ENCODE measurements at places on chromosomes 6 and 20. TPM values are rescaled to one million over a fixed set of nuclear protein-coding genes. Genes with fewer than 3 reads are reported as not detected.

- peaks cover 50% of the 10 kb centered on the region for H3K4me1 ChIP-seq
- peak overlapping the region; percentile 95 for H3K27ac ChIP-seq
- DNase-seq, result peak; percentile 53
Observed at GRCh38 chr6:2765896-2766766, 938 bp downstream of the WRNIP1 start.

DNA sequence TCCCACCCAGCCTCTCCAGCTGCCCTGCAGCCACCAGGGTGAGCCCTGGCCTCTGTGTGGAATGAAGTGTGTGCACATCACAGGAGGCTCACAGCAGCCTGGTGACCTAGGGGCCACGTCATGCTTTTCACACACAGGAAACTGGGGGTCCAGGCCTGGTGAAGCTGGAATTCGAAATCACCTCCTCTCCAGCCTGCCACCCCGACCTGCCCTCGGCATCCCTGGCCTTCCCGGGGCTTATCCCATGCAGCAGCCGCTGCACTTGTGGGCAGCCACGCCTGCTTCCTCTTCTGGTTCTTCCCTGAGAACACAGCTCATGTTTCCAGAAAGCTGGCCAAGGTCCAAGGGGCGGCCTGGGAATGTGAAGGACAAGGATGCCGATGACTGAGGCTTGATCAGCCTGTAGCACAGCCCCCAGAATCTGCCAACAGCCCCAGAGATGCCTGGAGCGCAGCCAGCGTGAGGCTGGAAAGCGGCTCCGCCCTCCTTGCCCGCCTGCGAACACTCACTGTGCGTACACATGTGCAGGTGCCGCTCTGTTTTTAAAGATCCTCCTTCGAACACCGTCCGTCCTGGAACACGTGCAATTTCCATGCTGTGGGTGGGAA is 4.2 kb upstream of the NTSR1 start:
- DNase-seq, result peak; percentile 88
- no peaks in the 10 kb centered on the region for H3K36me3 ChIP-seq
- peaks cover 15% of the 10 kb centered on the region for H3K4me1 ChIP-seq

DNA sequence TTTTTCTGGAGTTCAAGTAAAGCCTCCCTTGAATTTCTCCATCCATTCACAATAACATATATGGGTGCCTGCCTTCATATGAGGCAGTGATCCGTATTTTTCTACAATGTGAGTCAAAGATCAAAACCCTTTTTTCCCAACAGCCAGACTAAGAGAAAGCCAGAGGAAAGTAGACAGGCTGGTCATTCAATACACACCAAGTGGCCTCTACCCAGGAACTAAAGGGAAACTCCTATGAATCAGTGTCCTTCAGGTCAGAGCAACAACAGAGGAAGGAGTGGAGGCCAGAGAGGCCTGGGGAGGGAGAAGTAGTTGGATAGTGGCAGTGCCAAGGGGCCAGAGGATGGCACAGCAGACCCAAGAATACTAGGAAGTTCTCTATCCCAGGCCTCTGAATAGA is 23.8 kb downstream of the SIM1 start:
- H3K36me3 ChIP-seq, result no peaks in the 10 kb centered on the region
- no peak overlapping the region for H3K4me3 ChIP-seq
- no peak for DNase-seq
- peaks cover 19% of the 10 kb centered on the region for H3K27me3 ChIP-seq
- H3K4me1 ChIP-seq, result no peaks in the 10 kb centered on the region

- H3K27ac ChIP-seq, result peak overlapping the region; percentile 75
- peak; percentile 94 for DNase-seq
- H3K4me1 ChIP-seq, result peaks cover 19% of the 10 kb centered on the region
Observed at GRCh38 chr20:14986026-14986655, 648.7 kb upstream of the FLRT3 start.

DNA sequence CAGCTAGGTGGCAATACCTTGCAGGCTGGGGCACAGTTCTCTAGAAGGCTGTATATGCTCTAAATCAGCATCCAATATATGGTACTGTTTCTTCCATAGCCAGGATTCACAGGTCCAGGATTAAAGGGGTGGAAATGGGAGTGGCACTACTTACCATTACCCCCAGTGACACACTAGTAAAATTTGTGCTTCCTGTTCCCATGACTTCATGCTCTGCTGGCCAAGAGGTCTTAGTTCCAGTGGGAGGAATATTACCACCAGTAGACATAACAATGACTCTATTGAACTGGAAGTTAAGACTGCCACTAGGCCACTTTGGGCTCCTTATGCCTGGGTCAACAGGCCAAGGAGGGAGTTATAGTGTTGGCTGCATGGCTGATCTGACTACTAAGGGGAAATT is 174.3 kb upstream of the TNFAIP3 start:
- H3K27ac ChIP-seq, result no peak overlapping the region
- H3K4me3 ChIP-seq, result no peak overlapping the region
- H3K36me3 ChIP-seq, result no peaks in the 10 kb centered on the region
- H3K4me1 ChIP-seq, result peaks cover 11% of the 10 kb centered on the region
- no peak for DNase-seq

GRCh38 chr6:158622545-158623190 is 21.9 kb downstream of the DYNLT1 start:
- H3K4me1 ChIP-seq, result peaks cover 7% of the 10 kb centered on the region
- H3K27ac ChIP-seq, result no peak overlapping the region
- H3K27me3 ChIP-seq, result no peaks in the 10 kb centered on the region
- no peak overlapping the region for H3K4me3 ChIP-seq
- peak; percentile 17 for DNase-seq

- no peak for DNase-seq
- H3K36me3 ChIP-seq, result peaks cover 30% of the 10 kb centered on the region
- H3K27ac ChIP-seq, result no peak overlapping the region
- H3K4me3 ChIP-seq, result no peak overlapping the region
Observed at GRCh38 chr6:16487996-16488674, 249.7 kb downstream of the GMPR start.

- no peaks in the 10 kb centered on the region for H3K4me1 ChIP-seq
- peaks cover 6% of the 10 kb centered on the region for H3K36me3 ChIP-seq
- no peak for DNase-seq
- no peak overlapping the region for H3K27ac ChIP-seq
Observed at GRCh38 chr20:19794941-19795340, 36.9 kb downstream of the RIN2 start.

GRCh38 chr6:136012943-136013342 is 161.4 kb downstream of the PDE7B start:
- no peak overlapping the region for H3K4me3 ChIP-seq
- H3K36me3 ChIP-seq, result no peaks in the 10 kb centered on the region

- H3K27me3 ChIP-seq, result no peaks in the 10 kb centered on the region
- no peak overlapping the region for H3K27ac ChIP-seq
- no peak for DNase-seq
- H3K36me3 ChIP-seq, result no peaks in the 10 kb centered on the region
Observed at GRCh38 chr20:8930726-8931125, 138.2 kb upstream of the PLCB4 start.

- H3K4me3 ChIP-seq, result no peak overlapping the region
- no peak overlapping the region for H3K27ac ChIP-seq
- peaks cover 22% of the 10 kb centered on the region for H3K4me1 ChIP-seq
- no peaks in the 10 kb centered on the region for H3K27me3 ChIP-seq
- H3K36me3 ChIP-seq, result peaks cover 40% of the 10 kb centered on the region
Observed at GRCh38 chr6:53496797-53497375, 48.0 kb downstream of the GCLC start.

DNA sequence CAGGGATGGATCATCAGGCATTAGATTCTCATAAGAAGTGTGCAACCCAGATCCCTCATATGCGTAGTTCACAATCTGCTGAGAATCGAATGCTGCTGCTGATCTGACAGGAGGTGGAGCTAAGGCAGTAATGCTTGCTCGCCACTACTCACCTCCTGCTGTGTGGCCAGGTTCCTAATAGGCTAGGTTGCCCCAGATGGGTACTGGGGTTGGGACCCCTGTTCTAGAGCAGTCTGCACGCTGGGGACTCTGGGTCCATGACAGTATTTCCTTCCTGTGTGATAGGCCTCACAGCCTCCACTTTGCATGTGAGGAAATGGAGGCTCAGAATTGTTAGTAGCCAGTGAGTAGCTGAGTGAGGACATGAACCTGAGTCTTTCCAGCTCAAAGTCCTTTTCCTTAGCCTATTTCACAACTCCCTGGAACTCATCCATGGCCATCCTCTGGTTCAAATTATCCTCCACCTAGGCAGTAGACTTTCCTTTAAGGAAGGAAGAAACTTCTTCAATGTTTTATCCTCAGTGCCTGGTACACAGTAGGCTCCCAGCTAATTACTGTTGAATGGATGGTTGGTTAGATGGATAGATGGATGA is 117.2 kb downstream of the SYCP2 start:
- no peak for DNase-seq
- H3K36me3 ChIP-seq, result no peaks in the 10 kb centered on the region
- H3K4me1 ChIP-seq, result no peaks in the 10 kb centered on the region

- no peaks in the 10 kb centered on the region for H3K27me3 ChIP-seq
- no peak overlapping the region for H3K4me3 ChIP-seq
- peaks cover 2% of the 10 kb centered on the region for H3K36me3 ChIP-seq
- H3K27ac ChIP-seq, result no peak overlapping the region
Observed at GRCh38 chr6:36252005-36252404, 17.9 kb upstream of the PNPLA1 start.

- H3K27ac ChIP-seq, result no peak overlapping the region
- no peaks in the 10 kb centered on the region for H3K36me3 ChIP-seq
- no peaks in the 10 kb centered on the region for H3K27me3 ChIP-seq
- H3K4me3 ChIP-seq, result no peak overlapping the region
Observed at GRCh38 chr6:170443151-170443662, 109.9 kb downstream of the PSMB1 start.

GRCh38 chr6:42197555-42198362 is 3.0 kb upstream of the GUCA1B start:
- DNase-seq, result peak; percentile 4
- H3K27me3 ChIP-seq, result no peaks in the 10 kb centered on the region
- no peak overlapping the region for H3K27ac ChIP-seq
- H3K4me1 ChIP-seq, result peaks cover 11% of the 10 kb centered on the region
- H3K36me3 ChIP-seq, result peaks cover 3% of the 10 kb centered on the region

- H3K27me3 ChIP-seq, result no peaks in the 10 kb centered on the region
- no peaks in the 10 kb centered on the region for H3K4me1 ChIP-seq
- DNase-seq, result no peak
- no peak overlapping the region for H3K4me3 ChIP-seq
- H3K36me3 ChIP-seq, result no peaks in the 10 kb centered on the region
Observed at GRCh38 chr6:70537266-70537665, 29.5 kb upstream of the SDHAF4 start.

DNA sequence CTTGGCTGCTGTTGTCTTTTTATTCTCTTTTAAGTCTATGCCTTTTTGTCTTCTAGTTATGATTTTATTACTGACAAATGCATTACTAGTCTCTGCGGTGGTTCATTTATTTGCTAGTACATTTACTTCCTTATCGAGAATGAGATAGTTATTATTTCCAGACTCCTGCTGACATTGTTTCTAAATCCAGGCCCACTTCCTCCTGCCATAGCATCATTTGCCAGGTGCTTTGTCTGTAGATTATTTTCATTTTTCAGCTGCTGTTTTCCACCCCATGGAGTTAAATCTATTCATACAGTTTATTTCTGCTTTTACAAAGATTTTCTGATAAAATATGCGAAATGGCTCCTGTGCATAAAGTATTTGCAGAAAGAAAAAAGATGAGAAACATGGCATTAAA is 459.7 kb downstream of the MMUT start:
- no peak overlapping the region for H3K4me3 ChIP-seq
- DNase-seq, result no peak
- no peaks in the 10 kb centered on the region for H3K27me3 ChIP-seq
- no peaks in the 10 kb centered on the region for H3K4me1 ChIP-seq

GRCh38 chr6:93817937-93818336 is 398.6 kb upstream of the EPHA7 start:
- H3K4me3 ChIP-seq, result no peak overlapping the region
- no peaks in the 10 kb centered on the region for H3K27me3 ChIP-seq
- no peak overlapping the region for H3K27ac ChIP-seq
- H3K36me3 ChIP-seq, result no peaks in the 10 kb centered on the region

DNA sequence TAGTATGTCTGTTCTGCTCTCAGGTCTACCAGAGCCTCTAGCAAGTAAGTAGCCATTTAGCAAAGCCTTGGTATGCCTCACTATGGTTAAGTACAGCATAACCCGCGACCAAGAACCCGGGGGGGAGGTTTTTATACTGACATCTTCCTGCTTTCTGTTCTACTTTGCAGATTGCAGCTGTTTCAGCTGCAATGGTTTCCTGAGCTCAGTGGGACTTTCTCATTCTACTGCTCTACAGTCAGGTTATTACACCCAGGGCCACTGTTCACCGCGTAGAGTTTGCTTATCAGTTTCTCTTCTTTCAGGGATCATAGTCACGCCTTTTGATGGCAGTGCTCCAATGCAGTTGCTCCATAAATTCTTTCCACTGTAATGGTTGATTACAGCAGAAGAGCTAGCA is 631.3 kb downstream of the TFAP2A start:
- H3K36me3 ChIP-seq, result no peaks in the 10 kb centered on the region
- no peak overlapping the region for H3K27ac ChIP-seq
- H3K4me3 ChIP-seq, result no peak overlapping the region
- no peaks in the 10 kb centered on the region for H3K4me1 ChIP-seq
- DNase-seq, result no peak
- no peaks in the 10 kb centered on the region for H3K27me3 ChIP-seq

DNA sequence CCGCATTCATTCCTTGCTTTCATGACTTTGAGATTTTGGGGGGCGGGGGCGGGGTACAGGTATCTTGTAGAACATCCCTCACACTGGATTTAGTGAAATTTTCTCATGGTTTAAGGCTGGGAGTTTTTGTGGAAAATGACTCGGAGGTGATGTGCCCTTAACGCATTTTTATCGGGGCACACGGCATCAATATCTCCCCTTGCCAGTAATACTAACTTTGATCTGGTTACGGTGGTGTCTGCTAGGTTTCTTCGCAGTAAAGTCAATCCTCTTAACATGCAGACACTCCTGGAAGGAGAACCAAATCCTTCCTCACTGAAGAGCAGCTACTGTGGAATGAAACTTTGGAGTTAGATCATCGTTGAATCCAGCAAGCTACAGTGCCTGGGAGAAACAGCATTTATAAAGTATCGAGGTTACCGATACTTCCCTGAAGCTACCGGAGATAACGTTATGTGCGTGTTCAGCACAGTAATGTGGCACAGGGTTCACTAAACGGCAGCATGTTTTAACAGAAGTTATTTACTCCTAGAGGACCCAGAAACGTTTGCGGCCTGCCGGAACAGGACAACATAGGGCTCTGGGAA is 1.2 kb upstream of the DYNLRB1 start:
- DNase-seq, result no peak
- peak overlapping the region; percentile 96 for H3K27ac ChIP-seq
- H3K27me3 ChIP-seq, result no peaks in the 10 kb centered on the region
- peak overlapping the region; percentile 79 for H3K4me3 ChIP-seq
- peaks cover 48% of the 10 kb centered on the region for H3K4me1 ChIP-seq

DNA sequence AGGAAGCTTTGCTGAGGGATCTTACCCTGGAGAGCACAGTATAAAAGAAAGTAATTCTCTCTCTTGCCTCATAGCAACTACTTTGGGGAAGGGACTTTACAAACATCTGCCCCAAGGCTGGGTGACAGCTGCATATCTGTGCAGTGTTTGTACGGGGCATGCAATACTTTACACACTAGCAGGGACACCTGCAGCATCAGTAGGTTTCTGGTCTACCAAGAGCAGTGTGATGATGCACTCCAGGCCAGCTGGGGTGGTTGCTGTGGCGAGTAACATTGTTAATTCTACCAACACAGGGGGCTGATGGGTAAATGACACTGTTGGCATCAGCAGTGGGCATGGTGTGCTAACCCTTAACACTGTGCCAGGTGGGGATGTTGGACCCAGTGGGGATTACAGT is 48.0 kb downstream of the ADTRP start:
- H3K4me3 ChIP-seq, result no peak overlapping the region
- no peak for DNase-seq
- H3K27ac ChIP-seq, result no peak overlapping the region
- no peaks in the 10 kb centered on the region for H3K36me3 ChIP-seq
- H3K27me3 ChIP-seq, result no peaks in the 10 kb centered on the region

Gene C6orf52
- not detected for total RNA-seq

Gene PRDM13
- not detected for total RNA-seq

Gene AVP
- not detected for total RNA-seq

Gene NKAIN4
- not detected for total RNA-seq

Gene TXLNB
- total RNA-seq, result not detected

Gene NUP43
- total RNA-seq, result 1.2 TPM

Gene VAPB
- 40.6 TPM for total RNA-seq

Gene SLC26A8
- not detected for total RNA-seq

Gene CYP24A1
- total RNA-seq, result not detected

All from stomach (tissue), 19 donors.